Stimulated activated CD4-positive, alpha-beta T cell treated with anti-CD3 and anti-CD28 coated beads, Interleukin-15, amount 100 ng/mL, for 1 hour (primary cell): ENCODE measurements at places on chromosomes 4 and X.

- DNase-seq, result no peak
Measured at GRCh38 chr4:175935016-175935661, 123.1 kb upstream of the GPM6A start.

DNA sequence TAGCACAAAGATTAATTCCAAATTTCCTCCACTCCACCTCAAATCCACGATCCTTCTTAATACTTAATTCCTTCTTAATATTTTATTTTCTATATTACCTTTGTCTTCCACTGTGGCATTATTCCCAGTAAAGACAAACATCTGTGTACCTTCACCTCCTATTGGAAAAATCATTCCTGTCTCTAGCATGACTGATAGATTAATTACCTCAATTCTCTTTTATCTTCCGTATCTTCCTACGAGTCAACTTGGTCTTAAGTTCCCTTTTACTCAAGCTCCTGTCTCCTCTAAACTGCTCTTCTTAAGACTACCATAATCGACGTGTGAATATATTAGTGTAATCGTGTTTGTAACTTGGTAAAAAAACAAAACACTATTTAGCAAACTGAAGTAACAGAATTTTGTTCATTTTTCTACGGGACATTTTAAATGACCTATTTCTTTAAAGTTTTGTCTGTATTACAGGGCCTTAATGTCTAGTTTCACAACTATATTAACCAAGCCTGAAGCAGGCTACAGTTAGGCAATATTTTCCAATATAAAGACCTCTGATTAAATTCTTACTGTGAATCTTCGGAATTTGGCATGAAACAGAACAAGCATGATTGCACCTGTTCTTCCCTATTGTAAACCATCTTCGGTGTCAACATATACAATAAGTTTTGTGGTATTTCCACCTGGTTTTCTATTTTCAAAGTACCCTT lies 1.1 kb upstream of the USP38 start:
- no peak for DNase-seq

DNA sequence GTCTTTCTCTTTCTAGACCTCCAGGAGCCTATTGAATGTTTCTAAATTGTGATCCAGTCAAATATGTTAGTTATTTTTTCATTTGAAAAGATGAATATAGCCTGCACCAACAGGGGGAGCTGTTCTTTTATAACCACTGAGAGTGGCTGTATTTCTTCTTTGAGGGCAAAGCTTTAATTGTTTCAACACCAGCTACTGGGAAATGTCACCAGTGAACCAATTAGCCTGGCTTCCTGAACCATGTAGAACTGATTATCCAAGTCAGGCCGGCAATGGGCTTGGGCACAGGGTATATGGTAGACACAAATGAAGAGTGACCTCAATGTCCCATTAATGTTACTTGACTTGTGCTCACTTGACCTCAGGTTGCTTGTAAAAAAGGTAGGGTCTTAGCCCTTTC lies 4.8 kb upstream of the DAPP1 start:
- DNase-seq, result no peak

DNA sequence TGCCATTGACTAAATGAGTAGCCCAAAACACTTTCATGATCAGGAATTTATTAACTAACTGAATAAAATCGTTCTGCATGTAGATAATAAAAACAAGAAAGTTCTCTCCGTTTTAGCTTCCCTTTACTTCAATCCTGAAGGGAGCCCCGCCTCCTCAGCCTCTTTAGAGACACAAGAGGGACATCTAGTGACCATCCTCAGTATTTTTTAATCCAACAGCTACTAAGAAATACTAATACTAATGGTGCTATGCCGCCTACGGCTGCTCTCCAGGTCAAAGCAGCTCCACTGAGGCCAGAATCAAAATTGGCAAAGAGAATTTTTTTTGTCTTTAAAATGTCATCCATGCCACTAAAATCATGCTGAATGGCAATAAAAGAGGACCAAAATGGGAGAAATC lies 3.2 kb upstream of the PCDH19 start:
- no peak for DNase-seq

DNA sequence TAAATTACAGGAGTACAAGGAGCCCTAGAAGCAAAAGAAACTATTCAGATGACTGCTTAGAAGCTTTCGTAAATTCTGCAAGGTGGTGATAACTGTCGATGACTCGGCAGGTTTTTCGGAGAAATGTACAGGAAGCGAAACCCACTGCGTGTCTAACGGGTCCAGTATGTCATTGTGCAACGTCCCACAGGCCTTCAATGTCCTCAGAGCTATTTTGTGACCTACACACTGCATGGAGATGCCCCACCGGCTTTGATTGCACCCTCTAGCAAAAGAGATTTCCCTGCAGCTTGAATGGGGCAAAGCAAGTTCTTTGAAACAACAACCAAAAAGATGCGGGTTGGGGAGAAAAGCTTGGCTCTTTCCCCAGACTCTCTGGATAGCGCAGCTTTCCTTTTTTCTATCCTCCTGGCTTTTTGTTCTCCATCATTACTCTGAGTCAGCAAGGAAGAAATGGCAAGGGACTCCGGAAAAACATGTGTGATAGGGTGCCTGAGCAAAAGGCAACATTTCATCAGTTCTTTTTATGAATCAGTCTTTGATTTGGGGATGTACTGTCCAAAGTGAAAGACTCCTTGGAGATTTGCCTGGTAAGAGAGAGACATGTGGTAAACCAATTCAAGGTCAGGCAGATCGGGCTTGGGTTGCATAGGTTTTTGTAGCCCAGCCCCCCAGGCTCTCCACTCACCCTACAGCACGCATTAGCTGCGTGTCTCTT lies 112.0 kb upstream of the TBL1X start:
- no peak for DNase-seq

- DNase-seq, result no peak
Measured at GRCh38 chrX:41563876-41564275, 116.7 kb downstream of the NYX start.

DNA sequence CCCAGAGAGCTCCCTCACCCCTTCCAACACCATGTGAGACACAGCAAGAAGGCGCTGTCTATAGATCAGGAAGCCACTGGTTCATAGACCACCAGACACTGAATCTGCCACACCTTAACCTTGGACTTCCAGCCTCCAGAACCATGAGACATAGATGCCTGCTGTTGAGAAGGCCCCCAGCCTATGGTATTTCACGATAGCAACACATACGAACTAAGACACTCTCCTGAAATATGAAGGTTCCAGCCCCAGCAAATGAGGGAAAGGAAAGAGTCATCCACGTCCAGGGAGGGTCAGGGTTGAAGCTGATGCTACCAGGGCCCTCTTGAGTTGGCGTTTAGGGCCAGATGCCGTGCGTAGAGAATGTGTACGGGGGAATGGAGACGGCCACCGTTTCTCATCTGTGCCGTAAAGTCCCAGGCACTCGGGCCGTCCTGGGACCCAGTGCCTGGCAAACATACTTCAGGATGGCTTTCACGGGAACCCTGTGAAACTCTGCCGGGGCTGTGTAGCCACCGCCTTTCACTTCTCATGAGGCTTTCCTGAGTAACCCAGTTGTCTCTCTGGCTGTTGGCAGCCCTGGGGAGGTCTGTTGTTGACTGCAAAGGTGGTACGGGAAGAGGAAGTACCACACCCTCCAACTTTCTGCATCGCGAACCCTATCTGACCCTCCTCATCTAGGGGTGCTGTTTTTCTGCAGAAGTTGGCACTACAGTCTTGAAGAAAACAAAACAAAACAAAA lies 17.7 kb upstream of the P2RY8 start:
- no peak for DNase-seq

DNA sequence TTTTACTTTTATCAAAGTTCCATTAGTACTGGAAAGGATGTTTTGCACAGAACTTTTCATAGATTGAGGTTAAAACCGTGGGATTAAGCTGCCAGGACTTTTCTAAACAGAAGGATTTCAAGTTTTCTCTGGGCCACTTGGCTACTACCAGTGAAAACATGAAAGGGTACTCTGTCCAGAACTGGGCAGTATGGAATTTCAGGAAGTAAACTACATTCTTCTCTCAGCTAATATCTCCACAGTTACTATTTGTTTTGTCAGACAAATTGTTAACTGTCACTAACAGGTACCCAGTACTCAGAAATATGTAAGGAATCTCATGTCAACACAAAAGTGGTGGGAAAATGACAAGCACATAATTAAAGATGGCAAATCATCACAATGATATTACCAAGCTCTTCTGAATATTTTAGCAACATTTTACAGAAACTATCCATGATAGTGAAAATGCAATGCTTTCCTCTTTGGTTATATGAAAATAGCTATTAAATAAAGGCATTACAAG lies 454.4 kb downstream of the C4orf33 start:
- no peak for DNase-seq

DNA sequence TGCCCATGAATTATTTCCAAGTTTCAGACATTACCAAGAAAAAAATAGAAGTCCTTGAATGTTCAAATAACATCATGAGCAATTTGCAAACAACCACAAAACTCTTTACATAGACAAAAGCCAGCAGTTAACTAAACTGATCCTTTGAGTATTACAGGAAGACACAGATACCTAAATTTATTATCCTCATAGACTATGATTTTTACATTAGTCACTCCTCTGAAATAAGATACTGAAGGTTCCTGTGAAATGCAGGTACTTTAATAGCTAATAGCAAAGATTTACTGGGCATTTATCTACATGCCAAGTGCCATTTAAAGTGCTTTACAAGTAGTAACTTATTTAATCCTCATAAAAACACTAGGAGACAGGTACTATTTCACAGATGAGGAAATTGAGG lies 37.7 kb downstream of the GPR82 start:
- DNase-seq, result no peak

DNA sequence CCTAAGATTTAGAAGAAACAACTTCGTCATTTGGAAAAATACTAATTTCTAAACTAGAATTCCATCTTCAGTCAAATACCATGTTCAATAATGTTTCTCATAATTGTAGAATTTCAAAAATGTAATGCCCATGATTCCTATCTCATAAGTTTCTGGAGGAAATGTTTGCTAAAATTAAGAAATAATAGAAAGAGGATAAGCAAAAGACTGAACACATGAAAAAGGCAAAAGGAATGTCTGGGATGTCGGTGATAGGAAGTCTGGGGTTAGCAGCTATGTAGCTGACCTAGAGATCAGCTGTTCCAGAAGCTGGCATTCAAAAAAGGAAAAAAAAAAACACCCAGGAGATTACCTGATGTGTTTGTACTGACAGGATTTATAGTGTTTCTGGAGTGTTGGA lies 18.9 kb upstream of the PCDH10 start:
- no peak for DNase-seq

DNA sequence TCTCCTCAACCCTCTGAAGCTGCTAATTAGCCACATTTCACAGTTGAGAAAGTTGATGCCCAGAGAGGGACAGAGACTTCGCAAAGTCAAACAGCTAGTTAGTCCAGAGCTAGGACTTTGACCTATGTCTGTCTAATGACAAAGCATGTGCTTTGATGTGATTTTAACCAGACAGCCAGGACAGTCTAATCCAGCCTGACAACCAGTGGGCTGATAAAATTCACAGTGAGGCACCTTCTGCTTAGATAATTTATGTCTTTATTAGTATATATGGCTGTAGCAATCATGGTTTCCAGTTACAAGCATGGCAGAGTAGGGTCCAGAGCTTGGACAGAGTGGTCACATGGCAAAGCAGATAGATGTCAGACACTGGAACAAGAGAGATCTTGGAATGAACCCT lies 133.6 kb upstream of the C1QTNF7 start:
- DNase-seq, result no peak

DNA sequence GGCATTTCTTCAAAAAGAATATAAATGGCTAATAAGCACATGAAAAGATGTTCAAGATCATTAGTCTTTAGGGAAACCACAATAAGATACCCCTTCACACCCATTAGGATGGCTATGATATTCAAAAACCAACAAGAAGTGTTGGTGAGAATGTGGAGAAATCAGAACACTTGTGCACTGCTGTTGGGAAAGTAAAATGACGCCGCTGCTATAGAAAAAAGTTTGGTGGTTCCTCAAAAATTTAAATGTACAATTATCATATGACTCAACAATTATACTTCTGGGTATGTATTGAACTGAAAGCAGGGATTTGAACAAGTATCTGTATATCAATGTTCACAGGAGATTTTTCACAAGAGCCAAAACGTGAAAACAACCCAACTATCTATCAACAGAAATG lies 29.4 kb upstream of the NEUROG2 start:
- DNase-seq, result no peak

DNA sequence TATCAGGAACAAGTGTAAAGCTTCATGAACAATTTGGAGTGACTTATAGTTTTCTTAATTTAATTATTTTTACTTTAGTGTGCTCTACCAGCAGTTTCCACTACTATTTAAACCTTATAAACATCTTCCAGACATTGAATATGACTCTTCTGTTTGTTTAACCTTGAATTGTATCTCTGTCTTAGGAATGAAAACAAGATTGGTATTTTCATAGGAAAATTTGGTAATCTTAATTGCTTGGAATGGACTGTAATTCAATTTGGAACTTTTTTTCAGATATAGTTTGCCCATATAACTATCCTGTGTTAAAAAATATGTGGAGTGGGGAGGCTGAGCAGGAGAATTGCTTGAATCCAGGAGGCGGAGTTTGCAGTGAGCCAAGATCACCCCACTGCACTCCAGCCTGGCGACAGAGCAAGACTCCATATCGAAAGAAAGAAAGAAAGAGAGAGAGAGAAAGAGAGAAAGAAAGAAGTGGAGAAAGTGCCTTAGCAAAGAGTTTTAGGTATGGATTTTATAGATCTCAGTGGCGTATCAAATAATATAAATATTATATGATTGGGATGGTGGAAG lies 242.4 kb downstream of the BMPR1B start:
- DNase-seq, result no peak

- no peak for DNase-seq
Measured at GRCh38 chr4:74950200-74950599, 17.3 kb downstream of the PARM1 start.

DNA sequence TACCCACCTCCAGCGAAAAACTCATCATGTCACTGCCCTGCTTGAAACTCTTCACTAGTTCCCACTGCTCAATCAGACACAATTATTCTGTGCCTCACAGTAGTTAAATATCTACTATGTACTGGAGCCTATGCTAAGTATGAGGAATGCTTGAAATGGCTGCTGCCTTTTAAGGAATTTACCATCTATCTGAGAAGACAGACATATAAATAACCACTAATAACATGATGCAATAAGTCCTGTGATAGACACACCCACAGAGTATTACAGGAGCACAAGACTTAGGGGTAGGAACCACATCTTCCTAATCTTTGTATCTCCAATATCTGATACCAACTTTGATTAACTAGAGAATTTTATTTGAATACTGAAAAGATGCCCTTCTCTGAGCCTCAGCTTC lies 21.1 kb downstream of the SLC25A53 start:
- DNase-seq, result no peak

DNA sequence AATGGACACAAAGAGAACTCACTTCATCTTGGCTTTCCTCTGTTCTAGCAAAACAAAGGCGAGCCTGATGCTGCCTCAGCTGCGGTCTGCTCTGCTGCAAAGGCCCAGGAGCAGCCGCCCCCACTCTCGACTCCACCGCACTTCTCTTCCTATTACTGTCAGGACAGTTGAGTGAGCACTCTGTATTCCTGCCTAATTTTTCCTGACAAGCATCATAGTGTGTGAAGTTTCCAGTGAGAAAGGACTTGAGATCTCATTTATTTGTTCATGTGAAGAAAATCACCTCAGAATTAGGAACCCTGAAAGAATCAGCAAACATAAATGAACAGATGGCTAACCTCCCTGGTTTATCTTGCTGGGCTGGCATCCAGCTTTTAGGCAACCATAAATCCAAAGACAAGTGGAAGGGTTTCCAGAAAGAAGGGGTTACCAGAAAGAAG lies 15.6 kb downstream of the SCARB2 start:
- DNase-seq, result no peak

- DNase-seq, result no peak
Measured at GRCh38 chrX:12877386-12877785, 10.5 kb downstream of the TLR7 start.
